ENCODE measurements at places on chromosomes 13 and 19.

GRCh38 chr19:41958367-41959055 is 610 bp downstream of the RABAC1 start:
- peak; percentile 83 for DNase-seq

DNA sequence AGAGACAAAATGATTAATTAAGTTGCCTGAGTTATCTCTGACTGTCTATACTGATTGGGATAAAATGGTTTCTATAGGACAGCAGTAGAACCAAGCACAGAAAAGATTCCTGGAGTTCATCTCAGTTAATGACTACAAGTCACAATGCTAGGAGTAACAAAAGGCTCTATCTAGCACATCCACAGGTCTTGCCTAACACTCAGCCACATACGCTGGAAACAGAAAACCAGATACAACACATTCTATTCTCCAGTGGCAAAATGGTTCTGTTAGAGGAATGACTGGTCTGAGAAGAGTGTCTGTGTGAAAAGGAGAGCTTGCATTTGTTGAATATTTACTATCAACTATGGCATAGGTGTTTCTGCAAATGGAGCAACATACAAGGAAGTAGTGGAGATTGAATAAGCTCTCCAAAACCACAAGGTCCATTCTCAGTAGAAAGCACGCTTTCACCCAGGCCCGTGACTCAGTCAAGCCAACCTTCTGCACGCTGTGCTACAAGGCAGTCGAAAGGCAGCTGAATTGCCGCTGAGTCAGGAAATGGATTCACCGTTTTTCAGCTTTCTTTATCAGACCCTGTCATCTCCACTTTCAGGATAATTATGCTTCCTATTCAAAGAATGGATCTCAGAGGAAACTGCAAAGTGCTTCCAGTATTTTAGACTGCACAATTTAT is 761.5 kb downstream of the EFNB2 start:
- no peak for DNase-seq

- no peak for DNase-seq
Measured at GRCh38 chr13:25920277-25920676, 131.5 kb downstream of the SHISA2 start.

GRCh38 chr13:51052581-51052980 is 58.5 kb downstream of the C13orf42 start:
- DNase-seq: no peak

All from NAMALWA (cell line).